ENCODE measurements at places on chromosomes 5 and 9.

DNA sequence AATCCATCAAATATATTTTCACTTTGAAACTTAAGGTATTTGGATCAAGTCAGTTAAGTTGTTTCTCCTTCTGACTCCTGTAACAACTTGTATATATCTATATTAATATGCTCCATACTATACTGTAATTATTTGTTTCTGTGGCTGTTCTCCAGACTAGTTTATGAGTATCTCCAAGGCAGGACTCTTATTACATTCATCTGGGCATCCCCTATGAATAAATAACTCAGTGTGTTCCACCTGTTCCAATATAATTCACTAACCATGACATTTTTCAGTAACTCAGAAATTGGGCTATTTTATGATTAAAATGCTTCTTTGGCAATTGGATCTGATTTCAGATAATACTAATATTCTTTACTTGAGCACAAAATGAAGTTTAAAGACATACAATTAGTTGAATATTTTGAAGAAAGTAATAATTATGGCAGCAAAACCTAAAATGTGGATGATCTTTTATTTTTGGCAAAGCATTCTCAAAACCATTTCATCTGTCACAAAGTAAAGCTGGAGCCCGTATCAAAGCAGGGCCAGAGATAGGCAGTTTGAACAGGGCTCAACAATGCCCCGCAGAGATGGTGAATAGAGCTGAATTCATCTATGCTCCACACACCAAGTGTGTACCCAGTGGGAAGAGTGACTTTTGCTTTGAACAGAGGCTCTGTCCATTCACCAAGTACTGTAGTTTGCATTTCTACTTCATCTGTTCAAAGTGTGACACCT, 314.3 kb downstream of the PDE4D start:
- no peak for DNase-seq

- DNase-seq: no peak
Measured at GRCh38 chr5:65820373-65820772, 98.4 kb downstream of the NLN start.

DNA sequence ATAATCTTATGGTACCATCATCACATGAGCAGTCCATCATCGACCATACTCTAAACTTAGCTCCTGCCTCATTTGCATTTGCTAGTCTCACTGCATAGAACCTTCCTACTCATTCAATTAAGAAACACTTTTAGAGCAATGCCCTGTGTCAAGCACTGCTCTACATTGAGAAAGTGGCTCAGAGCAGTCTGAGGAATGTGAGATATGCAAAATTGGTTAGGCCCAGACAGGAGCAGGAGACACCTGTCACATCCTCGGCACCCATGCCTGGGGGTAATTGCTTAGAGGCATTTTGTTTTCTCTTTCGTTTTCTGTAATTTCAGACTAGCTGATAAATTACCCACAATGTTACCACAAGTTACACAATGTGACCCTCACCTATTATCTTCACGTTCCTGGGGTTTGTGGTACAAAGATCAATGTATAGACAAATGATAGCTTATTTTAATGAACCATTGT, 4.9 kb upstream of the RARS1 start:
- no peak for DNase-seq

- no peak for DNase-seq
Measured at GRCh38 chr5:67310169-67310568, 113.6 kb upstream of the CD180 start.

GRCh38 chr5:87277279-87277835, 9.7 kb downstream of the RASA1 start:
- DNase-seq: no peak

DNA sequence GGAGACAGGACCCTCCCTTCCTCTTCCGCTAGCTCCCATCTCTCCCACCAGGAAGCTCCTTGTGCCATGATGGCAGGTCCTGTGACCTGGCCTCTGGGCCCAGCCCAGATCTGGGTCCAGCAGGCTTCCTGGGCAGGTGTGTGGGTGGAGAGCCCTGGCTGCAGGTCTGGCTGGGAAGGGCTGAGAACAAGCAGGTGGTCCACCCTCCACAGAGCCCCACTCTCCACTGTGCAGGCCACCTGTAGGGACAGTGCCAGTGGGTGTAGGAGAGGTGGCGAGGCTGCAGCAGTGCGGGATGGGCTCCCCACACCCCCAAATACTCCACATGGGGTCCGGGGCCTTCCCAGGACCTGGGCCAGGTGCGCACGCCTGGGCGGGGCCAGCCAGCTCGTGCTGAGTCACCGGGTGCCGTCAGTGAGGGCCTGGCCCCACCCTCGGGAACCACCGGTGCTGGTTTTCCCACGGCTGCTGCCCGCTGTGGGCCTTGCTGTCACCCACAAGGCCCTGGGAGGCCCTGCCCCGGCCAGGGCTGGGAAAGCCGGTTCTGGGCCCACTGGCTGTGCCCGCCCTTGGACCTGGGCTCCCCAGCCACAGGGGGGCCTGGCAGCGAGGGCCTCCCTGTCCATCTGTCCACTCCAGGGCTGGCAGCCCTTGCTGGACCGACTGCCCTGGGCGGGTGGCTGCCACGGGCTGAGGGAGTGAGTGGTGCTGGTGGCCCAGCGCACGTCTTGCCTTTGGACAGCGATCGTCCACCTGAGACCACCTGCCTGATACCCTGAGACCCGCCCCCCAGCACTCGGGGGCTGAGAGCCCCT, 9.3 kb upstream of the NRARP start:
- DNase-seq: no peak

- no peak for DNase-seq
Measured at GRCh38 chr9:132791699-132792240, 86.3 kb downstream of the AK8 start.

GRCh38 chr5:80198399-80198798, 57.4 kb downstream of the SERINC5 start:
- DNase-seq: peak; percentile 51

DNA sequence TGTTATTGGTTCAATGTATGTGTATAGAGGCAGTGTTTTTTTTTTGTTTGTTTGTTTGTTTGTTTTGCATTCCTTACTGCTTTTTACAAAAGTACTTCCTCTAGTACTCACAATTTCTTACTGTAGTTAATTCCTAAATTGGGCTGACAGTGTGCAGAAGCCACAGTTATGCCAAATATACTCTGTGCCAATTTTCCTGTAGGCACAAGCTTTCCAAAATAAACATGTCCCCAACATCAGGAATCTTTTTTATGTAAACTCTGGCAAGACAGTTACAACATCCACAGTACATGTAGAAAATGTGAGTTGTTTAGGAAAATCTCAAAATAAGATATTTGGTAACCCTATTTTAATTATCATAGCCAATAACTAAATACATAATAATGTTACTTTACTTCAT, 161.6 kb upstream of the TSLP start:
- no peak for DNase-seq

DNA sequence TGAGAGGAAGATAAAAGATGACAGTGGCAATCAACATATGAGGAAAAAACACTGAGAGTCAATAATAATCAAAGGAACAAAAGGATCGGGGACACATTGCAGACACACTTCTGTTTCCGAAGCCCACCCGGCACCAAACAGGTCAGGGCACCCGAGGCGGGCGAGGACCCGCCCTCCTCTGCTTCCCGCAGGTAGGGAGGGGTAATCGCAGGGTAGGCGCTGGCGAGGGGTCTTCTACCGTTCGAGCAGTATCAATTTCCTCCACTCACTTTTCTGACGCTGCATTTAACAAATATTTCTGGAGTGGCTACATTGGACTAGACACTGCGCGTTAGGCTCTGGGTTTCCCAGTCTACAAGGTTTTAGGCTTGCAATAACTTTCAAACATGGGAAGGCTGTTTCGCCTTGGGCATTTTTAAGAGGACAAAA, 1.3 kb downstream of the TXN start:
- DNase-seq: no peak

DNA sequence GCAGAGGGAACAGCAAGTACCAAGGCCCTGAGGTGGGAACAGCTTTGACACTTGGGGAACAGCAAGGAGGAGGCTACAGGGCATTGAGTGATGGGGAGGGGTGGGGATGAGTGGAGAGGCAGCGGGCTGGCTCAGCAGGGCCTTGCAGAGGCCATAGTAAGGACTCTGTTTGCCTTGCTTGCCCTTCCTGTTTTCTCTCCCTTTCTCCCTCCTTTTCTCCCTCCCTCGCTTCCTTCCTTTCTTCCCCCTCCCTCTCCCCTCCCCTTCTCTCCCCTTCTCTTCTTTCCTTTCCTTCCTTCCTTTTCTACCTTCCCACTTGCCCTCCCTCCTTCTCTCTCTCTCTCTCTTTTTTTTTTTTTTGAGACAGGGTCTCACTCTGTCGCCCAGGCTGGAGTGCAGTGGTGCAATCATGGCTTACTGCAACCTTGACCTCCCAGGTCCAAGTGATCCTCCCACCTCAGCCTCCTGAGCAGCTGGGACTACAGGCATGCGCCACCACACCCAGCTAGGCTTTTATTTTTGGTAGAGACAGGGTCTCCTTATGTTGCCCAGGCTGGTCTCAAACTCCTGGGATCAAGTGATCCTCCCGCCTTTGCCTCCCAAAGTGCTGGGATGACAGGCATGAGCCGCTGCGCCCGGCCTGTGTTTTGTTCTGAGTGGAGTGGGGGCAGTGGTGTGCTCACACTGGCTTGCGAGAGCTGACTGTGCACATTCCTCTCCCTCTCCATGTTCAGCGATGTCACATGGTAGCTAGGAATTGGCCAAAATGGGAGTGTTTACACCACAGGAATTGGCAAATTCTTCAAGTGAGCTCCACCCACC, 17.1 kb downstream of the IER5L start:
- DNase-seq: no peak

GRCh38 chr5:110768138-110768860, 29.5 kb downstream of the SLC25A46 start:
- DNase-seq: no peak

DNA sequence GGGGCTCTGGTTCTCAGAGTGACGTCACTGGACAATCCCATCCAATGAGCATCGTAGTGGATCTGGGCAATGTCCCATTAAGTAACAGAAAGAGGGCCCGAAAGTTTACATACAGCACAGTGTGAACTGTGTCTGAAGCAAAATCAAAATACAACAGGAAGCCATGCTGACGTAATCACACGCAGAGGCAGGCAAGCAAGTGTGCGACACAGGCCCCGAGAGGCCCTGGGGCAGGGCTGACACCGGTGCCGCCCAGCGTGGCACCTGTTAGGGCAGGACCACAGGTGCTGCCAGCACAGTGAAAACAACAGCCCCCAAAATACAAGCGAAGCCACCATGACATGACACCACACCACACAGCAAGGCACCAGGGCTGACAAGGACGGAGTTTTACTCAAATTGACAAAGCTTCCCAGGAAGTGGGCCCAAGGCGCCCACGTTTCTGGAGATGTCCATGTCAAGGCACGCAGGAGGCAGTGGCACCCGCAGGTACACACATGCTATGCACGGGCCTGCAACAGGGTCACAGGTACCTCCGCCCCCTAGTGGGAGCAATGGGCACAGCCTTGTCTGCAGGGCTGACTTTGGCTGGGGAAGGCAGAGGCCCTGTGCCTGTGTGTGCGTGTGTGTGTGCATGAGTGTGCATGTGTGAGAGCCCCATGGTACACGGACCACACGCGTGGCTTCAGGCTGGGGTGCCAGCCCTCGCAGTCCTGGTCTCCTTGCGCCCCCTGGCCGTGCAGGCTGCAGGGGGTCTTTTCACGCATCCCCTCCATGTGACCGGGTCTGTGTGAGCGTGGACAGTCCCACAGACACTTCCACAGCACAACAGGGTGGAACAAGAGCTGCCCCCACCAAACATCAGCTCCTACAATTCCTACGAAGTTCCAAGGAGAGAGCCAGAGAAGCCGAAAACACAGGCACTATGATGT, 19.6 kb downstream of the QSOX2 start:
- peak; percentile 15 for DNase-seq

DNA sequence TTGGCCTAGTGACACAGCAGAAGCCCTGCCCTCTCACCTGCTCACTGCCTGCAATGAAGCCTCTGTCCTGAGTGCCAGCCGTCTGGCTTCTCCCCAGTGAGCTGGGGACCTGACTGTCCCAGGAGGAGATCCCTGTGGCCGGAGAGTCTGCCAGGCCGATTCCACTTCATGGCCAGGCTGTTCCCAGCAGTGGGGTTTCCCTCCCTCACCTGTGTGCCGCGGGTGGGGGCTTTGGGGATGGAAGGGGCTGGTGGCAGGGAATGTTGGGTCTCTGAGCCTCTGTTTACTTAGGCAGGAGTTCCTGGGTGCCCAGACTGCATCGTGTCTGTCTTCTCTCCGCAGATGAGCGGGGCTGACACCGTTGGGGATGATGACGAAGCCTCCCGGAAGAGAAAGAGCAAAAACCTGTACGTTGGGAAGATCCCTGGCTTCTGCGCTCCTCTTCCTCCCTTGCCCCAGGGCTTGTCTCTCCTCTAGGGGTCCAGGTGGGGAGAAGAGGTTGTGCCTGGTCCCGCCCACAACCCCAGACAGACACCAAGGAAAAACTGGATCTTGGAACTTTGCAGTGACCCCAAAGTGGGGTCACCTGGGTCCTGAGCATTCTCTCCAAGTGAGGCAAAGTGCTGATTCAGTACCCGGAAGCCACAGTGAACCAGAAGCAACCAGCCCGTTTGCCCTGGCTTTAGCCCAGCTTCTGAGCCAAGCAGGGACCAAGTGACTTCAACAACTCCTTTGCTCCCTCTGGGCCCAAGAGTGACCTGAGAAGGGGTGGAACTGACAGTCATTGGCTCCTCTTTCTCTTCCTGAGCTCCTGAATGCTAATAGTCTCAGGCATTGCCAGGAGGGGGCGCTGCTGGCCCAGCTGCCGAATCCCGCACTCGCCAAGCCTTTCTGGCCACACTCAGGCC, 127.7 kb downstream of the RGS3 start:
- peak; percentile 62 for DNase-seq

- no peak for DNase-seq
Measured at GRCh38 chr9:127138444-127138843, 16.0 kb upstream of the ANGPTL2 start.

DNA sequence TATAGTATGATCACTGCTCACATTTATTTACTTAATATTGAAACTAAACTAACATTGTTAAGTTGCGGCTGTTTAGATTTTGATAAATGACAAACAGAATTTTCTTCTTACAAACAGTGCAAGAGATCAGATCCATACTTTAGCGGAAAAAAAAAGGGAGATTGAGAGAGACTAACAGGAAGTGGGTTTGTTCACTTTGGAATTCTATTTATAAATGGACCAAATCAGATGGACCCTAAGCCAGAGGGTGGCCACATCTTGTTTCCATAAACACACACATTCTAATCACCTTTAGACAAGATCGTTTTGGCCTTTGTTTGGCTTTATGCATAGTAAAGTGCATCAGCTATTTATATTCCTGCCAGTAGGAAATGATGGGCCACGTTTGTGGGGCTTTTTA, 381.4 kb upstream of the CD180 start:
- DNase-seq: no peak

DNA sequence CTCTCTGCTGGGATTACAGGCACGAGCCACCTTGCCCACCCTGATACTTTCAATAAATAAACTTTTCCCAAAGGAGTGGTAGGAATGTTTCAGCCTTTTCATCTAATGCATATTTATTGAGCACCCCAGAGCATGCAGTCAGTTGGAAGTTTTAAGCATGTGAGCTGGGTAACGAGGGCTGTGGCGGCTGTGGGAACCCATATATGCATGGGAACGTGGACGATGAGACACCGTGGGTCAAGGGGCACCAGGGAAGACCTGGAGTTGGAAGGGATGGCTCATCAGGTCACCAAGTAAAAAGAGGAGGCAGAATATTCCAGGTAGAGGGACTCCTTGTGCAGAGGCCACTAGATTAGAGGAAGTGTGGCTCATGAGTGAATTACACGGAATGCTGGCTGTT, 64.7 kb downstream of the ANKRD33B start:
- DNase-seq: no peak

All from substantia nigra (tissue), 51 donors.